ENCODE measurements at places on chromosomes 12 and 14.

GRCh38 chr14:99393059-99393655 is 87.5 kb downstream of the SETD3 start:
- no peak for DNase-seq

GRCh38 chr12:98644433-98644711 is 216 bp downstream of the IKBIP start:
- no peak for DNase-seq

- no peak for DNase-seq
These were observed 302.8 kb downstream of the PAWR start for GRCh38 chr12:79388011-79388410.

DNA sequence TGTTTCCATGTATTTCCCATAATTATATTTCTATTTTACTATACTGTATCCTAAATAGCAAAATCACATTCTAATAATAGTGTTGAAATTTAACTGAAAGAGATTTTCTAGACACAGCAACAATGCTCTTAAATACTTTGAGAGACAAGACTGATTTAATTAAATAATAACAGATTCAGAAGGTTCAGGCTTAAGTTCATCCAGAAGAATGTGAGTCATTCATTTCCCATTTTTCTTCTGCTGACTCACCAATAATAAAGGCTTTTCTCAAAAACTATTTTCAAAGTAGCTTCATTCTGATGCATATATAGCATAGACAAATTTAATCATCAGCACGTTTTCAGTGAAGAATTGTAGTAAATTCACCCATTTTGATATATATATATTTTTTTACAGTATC is 481.4 kb downstream of the MDGA2 start:
- DNase-seq, result no peak

DNA sequence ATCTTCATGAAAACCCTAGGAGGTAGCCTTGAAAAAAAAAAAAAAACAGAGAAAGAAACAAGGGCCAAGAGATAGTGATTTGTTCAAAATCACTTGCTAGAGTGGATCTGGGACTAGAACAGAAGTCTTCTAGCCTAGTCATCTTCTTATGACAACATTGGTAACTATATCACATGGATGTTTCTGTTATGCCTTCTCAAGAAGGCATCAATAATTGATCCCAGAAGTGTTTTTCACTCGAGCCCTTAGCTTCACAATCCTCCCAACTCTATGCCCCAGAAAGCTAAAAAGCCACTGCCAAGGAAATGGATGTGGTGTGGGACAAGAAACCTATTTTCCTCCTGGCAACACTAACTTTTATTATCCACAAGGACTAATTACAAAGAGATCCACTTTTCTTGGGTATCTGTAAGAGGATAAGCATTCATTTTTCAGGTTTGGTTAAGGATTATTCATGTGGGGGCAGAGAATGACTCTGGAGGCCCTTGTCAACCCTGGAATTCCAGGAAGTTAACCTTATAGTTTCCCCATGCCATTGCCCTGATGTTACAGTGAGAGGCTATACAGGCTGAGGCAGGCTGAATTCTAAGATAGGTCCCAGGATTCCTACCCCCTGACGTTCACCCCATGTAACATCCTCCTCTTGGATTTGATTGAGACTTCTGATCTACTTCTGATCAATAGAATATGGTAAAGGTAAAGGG is 67.7 kb upstream of the CPM start:
- DNase-seq, result no peak

GRCh38 chr12:132543298-132544079 is 53.5 kb downstream of the FBRSL1 start:
- no peak for DNase-seq

DNA sequence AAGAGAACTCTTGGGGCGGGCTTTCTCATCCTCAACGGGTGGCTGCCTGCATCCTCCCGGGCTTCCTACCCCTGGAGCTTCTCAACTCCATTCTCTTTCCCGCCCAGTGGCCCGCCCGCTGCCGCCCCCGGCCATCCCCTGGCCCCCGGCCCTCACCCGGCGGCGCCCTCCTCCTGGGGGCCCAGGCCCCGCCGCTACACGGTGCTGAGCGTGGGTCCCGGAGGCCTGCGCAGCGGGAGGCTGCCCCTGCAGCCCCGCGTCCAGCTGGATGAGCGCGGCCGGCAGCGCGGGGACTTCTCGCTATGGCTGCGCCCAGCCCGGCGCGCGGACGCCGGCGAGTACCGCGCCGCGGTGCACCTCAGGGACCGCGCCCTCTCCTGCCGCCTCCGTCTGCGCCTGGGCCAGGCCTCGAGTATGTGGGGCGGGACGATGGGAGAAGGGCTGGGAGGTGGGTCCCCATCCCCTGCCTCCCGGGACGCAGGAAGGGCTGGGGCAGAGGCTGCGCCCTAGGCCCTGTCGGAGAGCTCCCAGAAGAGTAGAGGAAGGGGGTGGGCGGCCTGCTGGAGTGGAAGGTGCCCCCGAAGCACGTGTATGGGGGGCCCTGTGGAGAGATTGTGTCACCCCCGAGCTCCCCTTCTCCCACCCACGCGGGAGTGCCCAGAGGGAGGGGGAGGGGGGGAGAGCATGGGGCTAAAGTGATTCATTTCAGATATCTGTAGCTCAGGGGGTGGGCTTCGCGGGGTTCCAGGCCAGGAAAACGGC is 1.5 kb downstream of the LAG3 start:
- no peak for DNase-seq

- DNase-seq, result no peak
These were observed 88.9 kb upstream of the BTG1 start for GRCh38 chr12:92234533-92234932.

DNA sequence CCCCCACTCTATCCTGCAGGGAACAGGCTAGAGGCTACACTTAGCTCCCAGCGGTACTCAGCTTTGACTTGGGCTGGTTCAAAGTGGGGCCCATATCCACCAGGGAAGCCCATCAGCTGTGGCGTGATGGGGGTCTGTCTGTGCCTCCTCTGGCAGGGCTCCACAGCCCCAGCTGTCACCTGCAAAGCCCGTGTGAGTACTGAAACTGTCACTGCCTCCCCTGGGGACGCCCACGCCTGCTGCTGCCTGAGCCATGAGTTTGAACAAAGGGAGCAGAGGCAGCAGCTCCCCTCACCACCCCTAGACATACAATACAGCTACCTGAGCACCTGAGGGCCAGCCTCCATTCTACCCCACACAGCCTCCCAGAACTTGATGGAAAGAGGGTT is 5.0 kb downstream of the REM2 start:
- no peak for DNase-seq

DNA sequence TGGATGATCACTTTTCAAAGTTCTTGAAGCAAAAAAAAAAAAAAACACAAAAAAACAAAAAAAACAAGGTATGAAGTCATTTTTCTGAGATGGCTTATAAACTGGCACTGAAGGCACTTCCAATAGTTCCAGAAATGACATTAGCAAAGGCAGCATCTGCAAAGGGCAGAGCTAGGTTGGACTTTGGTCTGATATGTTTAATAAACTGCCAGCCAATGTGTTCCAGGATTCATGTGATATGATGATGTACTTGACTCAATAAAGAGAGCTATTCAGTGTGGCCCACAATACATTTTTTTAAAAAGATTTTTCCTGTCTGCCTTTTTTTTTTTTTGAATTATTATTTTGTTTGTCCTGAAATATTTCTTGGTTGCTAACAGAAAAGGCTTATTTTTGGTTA is 79.6 kb downstream of the VRK1 start:
- DNase-seq, result no peak

DNA sequence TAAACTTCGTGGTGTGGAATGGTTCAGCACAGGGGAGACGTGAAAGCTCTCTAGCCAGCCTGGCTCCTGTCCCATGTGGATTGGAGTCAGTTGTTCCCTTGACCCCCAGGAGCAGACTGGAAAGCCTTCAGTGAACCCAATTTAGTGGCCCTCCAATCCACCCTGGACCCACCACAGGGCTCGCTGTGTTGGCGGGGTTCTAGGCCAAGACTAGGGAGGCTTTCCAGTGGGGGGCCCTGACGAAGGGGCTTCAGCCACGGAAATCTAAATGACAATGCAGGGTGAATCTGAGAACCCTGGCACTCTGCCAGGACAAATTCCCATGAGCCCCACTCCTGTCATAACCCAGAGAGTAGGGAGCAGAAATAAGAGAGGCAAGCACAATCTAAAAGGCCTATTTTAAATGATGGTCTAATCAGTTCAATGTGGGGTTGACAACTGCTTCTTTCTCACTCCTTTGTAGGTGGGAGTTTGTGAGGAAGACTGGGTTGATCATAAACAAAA is 110.8 kb downstream of the SLC35F4 start:
- no peak for DNase-seq

- no peak for DNase-seq
These were observed 140.4 kb downstream of the RBM19 start for GRCh38 chr12:113825705-113826104.

GRCh38 chr12:69881771-69882170 is 56.7 kb downstream of the MYRFL start:
- no peak for DNase-seq

DNA sequence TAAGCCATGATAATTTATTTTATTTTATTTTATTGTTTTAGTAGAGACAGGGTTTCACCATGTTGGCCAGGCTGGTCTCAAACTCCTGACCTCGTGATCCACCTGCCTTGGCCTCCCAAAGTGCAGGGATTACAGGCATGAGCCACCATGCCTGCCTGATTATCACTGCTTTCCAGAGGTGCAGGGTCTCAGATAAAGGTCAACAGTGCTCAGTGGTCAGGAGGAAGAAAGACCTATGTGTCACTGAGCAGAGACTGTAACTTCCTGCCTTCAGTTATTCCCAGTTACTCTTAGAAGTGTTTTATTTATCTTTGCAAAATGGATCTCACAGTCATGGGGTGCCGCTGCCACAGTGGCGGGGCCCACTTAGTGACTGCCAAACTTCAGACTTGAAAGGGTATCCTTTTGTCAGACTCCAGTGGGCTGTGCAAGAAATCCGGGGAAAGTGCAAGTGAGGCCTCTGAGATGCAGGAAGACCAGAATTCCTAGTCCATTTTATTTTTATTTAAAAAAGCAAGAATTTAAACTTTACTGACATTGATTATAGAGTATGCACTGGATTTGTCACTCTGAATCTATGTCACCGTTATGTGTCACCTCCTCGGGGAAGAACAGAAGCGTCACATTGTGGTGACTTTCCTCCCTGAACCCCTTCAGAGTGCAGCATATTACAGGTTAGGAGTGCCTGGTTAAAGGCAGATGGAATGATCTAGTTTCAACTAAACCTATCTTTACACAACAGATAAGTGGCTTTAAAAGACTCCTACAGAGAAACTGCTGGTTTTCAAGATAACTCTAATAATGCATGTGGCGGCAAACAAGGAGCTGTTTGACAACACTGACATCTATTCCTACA is 59.1 kb upstream of the BICD1 start:
- DNase-seq, result no peak

DNA sequence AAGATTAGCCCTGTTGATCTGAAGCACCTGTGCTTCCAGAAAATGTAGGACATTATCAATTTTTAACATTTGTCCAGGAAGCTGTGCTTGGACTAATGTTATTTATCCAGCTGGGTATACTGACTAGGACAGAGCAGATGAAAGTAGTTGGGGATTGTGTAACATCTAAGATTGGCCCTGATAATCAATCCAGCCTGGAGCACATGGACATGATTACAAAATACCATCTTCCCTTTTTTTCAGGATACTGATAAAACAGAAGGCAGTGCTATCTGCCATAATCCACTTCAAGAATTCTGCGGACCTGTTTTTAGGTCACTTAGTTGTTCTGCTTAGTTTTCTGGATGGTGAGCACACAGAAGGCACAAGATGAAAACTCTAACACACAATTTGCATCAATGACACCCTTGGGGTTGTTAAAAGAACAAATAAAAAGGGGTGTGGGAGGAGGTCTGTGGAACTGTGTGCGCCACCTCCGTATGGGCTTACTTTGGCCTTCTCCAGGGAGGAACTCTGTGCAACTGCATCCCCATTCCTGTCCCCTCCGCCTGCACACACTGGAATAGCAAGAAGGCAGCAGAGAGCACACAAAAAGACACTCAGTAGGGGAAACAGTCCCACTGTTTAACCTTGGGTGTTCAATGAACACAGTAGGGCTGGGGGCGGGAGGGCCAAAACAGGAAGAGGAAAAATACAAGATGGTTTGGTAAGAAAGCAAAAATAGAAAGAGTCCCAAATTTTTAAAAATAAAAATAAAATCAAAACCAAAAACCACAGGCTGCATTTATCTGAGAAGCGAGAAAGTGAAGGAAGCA is 31.1 kb upstream of the DUSP6 start:
- no peak for DNase-seq

GRCh38 chr12:88604646-88605045 is 24.4 kb upstream of the KITLG start:
- no peak for DNase-seq

- DNase-seq, result no peak
These were observed 5.1 kb downstream of the AHNAK2 start for GRCh38 chr14:104973135-104973384.

GRCh38 chr14:72636094-72636493 is 257.8 kb downstream of the DPF3 start:
- no peak for DNase-seq

- no peak for DNase-seq
These were observed 13.7 kb downstream of the SPX start for GRCh38 chr12:21539797-21540196.

DNA sequence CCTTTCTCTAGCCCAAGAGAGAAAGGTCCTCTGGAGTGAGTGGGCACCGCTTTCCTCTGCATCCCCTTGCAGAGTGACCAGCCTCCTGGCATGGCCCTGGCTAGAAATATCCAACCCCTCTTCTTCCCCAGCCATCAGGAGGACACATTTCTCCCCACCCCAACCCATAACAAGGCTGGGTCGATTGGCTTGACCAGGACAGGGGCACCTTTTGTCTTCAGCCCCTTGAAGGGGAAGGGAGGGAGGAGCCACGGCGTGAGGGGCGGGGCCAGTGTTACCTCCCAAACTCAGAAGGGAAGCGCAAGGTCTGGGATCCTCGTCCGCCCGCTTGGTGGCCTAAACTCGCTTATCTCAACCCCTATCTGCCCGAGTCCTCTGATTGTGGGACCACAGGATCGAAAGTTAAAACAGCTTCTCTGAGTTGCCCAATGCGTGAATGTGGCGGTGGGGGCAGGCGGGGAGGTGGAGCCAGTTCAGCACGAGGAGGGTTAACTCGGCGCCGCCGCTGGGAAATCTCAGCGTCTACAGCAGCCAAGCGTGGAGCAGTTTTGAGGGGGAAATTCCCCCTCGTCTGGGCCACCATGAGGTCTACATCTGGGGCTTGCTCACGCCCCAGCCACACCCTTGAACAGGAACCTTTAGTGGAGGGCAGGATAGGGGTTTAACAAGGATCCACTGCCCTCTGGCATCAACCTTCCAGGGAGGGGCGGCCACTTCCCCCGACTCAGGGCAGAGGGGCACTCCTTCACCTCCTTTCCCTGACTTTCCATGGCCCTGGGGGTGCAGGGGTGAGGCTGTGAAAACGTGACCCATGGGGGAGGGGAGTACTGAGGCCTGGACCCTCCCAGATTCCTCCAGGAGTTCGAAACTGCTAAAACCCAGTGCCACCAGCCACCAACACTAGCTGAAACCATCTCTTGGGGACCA is 795 bp downstream of the STAT6 start:
- no peak for DNase-seq
